Activated naive CD4-positive, alpha-beta T cell treated with anti-CD3 and anti-CD28 coated beads, Interleukin-2, amount 50 U/mL, for 72 hours (primary cell): ENCODE measurements at places on chromosomes 16 and 17. TPM values are rescaled to one million over a fixed set of nuclear protein-coding genes. Genes with fewer than 3 reads are reported as not detected.
A peak's percentile ranks its signal among the peaks of the same experiment; 100 is the strongest.

DNA sequence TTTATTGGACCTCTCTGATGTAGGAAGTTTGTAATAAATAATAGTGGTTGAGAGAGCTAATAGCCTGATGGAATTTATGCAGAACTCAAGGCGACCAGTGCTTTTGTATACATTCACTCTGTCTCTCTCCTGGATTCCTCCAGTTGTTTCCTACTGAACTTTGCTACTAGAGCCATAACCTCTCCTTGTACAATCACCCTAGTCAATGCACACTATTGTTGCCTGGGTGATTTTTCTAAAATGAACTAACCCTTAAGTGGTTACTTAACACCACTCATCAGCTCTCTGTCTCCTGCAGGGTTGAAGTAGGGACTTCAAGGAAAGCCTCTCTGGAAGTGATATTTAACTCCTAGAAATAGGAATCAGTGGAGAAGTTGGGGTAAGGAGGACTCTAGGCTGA lies 9.7 kb downstream of the PHKB start:
- DNase-seq: no peak

DNA sequence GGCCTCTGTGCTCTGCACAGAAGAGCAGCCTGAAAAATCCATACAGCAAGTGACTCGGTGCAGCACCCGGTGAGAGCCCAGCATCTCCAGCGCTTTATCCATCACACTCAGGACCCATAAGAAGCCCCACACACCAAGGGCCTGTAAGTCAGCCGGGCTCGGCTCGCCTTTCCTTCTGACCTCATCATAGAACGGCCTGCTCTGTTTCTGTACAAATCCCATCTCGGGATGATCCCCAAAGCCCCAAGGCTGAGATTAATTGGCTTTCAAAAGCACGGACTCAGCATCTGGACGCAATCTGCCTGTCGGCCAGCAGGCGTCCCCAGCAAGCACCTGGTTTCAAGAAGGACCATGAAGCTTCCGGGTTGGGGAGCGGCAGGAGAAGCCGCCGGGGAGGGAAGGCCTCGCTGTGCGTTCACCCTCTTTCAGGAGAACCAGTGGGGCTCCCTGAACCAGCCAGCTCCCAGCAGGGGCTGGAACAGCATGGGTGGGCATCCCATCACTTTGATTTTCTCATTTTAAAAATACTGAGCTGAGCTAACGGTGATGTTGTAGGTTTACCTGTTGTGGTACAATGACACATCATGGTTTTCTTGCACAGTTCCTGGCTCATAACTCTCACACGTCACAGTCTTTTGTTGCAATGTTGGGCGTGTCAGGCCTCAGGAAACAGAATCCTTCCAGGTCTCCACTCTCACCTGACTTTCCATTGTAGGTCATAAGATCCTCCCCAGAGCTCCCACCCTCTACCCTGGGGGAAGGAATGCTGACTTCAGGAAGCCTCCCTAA lies 6.7 kb downstream of the CCDC57 start:
- DNase-seq: peak; percentile 88

GRCh38 chr17:63421681-63422645 lies 24.1 kb downstream of the CYB561 start:
- no peak for DNase-seq

- DNase-seq: no peak
These were observed 102.1 kb upstream of the SIAH1 start for GRCh38 chr16:48487287-48487686.

- DNase-seq: no peak
These were observed 468.0 kb upstream of the RBFOX1 start for GRCh38 chr16:6864671-6865070.

DNA sequence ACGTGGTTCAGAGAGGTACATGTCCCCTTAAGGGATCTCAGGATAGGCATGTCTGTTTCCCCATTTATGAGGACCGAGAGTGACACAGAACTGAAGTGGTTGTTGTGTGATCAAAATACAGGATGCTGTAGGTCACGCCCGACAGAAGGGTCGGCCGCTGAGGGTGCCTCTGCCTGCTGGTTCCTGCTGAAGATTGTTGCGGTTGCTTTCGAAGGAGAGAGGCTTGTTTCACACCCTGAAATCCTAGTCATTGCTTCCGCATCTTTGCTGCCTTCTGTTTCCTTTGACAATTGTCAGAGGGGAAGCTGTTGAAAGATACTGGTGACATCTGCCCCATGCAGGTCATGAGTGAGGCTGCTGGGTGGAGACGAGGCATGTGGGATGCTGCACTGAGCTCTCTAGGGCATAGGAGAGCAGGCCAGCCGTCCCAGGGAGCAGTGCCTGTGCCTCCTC lies 3.8 kb upstream of the NAT9 start:
- DNase-seq: peak; percentile 58

DNA sequence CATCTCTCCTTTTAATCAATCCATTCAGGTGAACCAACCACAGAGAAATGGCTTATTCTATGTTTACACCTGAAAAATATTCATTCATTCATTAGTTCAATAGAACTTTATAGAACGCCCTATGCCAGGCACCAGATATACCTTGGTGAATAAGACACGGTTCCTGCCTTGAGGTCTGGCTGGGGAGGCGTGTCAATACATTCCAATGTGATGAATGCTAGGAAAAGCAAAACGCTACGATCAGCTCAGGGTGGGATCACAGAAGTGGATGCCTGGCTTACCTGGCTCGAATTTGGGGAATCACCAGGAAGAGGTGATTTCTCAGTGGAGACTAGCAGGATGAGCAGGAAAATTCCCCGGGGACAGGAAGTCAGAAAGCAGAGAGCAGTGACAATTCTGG lies 17.5 kb upstream of the WFIKKN2 start:
- no peak for DNase-seq

DNA sequence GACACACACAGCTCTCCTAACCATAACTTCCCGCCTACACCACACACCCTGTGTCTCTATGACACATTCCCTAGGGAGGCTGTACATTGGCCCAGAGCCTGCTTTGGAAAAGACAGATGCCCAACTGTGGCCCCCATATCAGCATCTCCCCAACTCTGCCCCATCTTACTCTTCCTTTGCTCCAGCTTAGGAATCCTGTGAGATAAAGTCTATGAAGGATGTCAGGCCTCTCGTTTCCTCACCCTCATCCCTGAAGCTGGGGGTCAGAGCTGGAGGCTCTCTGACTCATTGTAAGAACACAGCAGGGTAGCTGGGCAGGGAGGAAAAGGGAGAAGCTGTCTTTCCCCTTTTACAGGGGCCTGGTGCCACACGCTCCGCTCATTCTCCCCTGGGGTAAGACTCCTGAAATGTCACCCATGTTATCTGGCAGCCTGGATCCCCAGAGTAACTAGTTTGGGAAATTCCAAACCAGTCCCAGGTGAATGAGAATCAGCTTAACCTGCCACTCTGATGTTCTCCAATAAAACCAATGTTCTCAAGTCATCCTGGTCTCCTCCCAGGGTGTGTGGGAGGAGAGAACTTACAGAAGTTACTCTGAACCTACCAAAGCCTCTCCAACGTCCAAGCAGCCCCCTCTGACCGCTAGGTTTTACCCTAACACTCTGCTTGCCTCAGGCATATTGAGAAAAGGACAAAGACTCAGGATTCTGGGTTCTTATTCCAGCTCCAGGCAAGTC lies 2.8 kb downstream of the RAPGEFL1 start:
- no peak for DNase-seq

DNA sequence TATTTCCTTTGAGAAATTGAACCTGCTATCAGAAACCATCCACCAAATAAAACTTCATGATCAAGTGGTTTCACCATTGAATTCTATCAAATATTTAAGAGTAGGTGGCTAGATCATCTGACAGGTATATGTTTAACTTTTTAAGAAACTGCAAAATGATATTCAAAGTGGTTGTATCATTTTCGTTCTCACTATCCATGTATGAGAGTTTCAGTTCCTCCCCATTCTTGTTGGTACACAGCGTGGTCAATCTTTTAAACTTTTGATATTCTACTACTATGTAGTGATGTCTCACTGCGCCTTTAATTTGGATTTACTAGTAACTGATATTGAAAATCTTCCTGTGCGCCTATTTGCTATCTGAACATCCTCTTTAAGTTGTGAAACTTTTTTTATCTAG lies 163.7 kb downstream of the CYB561 start:
- DNase-seq: no peak

GRCh38 chr16:10737068-10737625 lies 6.5 kb upstream of the NUBP1 start:
- peak; percentile 69 for DNase-seq

The NEK8 gene
- 6.4 TPM for total RNA-seq

The TMEM235 gene
- not detected for total RNA-seq

The MARVELD3 gene
- total RNA-seq: not detected

The TBC1D28 gene
- not detected for total RNA-seq

The GP1BA gene
- not detected for total RNA-seq
